ENCODE measurements at places on chromosomes 5 and 9. TPM values are rescaled to one million over a fixed set of nuclear protein-coding genes. Genes with fewer than 3 reads are reported as not detected.

DNA sequence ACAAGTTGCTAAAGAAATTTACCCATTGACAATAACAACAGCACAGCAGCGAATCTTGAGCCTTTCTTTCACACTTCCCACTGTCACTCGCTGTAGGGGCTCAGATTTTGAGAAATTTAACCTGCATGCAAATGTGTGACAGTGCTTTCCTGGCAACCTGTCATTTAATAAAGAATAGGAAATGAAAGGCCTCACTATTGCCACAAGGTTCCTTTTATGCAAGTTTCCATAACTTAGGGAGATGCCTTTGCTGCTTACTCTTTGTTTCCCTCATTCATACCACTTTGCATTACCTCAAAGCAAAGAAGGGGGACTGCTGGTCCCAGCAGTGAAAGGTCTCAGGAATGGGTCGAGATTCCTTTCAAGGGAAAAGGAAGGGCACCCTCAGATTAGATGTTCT is 49.5 kb downstream of the PTCD2 start:
- DNase-seq: no peak

- DNase-seq: no peak
Measured at GRCh38 chr5:15203376-15203775, 296.6 kb upstream of the FBXL7 start.

DNA sequence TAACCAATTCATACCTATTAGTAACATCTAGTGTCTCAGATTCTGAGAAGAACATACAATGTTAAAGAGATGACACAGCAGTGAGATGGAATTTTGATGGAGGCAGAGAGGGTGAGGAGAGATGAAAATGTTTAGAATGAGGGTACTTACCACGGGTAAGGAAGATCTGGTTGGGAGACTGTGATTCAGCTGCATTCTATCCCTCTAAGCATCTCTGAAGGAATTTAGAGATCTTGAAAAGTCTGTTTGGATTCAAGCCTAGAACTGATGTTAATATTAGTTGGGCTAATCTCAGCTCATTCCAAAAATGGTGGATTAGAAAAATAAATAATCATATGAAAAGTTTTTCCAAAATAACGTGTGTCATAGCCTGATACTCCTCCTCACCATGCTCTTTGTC is 191.5 kb upstream of the CLINT1 start:
- no peak for DNase-seq

- no peak for DNase-seq
Measured at GRCh38 chr5:39712316-39713249, 287.8 kb upstream of the DAB2 start.

DNA sequence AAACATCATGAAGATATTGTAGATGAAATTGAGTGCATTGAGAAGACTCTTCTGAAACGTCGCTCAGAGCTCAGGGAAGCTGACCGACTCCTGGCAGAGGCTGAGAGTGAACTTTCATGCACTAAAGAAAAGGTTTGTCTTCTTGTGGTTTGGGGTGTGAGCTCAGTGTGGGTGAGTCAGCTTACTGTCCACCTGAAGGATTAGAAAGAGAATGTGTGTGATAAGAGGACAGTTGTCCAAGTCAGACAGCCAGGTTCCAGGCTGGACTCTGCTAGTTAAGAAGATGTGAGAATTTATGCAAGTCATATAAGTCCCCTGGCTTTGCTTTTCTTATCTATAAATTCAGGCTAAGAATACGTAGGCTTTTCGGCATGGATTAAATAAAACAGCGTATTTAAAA is 46.9 kb downstream of the RAB14 start:
- DNase-seq: no peak

The PCSK1 gene
- 62.4 TPM for total RNA-seq

DNA sequence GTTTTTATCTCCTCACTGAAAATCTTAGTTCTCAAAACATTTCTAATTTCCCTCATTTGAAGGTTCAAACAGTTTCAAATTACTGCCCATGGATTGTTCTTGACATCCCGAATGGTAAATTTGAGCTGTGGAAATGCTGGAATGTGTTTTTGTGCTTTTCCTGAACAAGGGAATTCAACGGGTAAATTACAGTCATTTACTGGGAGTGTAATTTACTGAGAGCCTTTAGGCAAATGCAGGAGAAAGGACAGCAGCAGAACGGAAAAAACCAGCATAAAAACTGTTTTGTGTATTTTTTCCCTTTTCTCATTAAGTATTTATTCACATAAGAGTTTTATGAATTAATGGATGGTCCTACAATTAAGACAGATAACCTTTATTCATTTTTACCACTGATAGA is 139.2 kb downstream of the PBX3 start:
- DNase-seq: no peak

The ARSI gene
- 2.6 TPM for total RNA-seq
